ENCODE measurements at places on chromosomes 2 and 18.

DNA sequence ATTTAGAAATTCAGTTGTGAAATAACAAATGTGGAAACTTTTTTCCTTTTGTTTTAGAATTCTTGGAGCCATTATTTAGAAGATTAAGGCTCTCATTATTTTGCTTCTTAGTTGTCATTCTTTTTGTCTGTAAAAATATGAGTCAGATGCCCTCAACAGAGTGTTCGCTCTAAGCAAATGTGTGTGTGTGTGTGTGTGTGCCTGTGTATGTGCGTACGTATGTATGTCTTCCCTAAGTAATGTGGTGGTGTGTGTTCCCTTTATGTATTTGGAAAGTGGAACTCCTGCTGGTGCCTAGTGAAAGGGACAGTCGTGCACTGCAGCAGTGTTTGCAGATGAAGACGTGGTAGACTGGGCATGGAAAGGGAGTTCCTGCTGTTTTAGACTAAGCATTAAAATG, 27.5 kb downstream of the ZNF407 start:
- DNase-seq, result peak; percentile 14

- peak; percentile 23 for DNase-seq
These were observed 2.9 kb upstream of the EPAS1 start for GRCh38 chr2:46294176-46294836.

DNA sequence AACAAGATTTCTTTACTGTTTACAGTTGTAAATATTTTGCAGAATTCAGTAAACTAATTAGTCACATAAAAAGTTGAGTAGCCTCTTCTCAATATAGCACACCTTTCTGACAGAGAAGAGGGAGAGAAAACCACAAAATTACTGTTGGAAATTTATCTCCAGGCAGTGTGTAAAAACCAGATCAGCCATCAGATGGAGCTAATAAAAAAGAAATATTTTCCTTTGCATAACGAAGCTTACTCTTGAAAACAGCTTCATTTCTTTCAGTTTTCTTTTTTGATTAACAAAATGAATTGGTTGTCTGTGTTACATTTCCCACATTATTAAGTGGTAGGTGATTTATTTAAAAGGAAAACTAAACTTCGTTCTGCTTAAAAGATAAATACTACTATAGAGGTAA, 259.3 kb upstream of the KCNJ3 start:
- peak; percentile 0 for DNase-seq

DNA sequence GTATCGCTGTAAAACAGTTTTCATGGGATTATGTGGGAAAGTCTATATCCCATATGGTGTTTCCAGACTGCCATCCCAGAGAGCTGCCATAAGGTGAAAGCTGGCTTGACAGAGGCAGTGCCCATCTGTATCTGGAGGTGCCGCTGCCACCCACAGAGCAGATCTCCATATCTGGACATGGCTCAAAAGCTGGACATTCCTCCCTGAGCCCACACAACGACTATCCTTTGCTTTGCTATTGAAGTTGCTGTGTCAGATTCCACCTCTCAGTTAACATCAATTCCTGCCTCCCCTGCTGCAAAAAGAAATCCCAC, 55.2 kb downstream of the RND3 start:
- no peak for DNase-seq
